Activated naive CD4-positive, alpha-beta T cell treated with anti-CD3 and anti-CD28 coated beads, Interleukin-2, amount 10 ng/mL, durations not matched to agents 7 days and 5 days (primary cell): ENCODE measurements at places on chromosomes 4 and X.

- no peak for DNase-seq
- H3K27me3 ChIP-seq = peaks cover 19% of the 10 kb centered on the region
- no peak overlapping the region for H3K4me3 ChIP-seq
- H3K4me1 ChIP-seq = peaks cover 12% of the 10 kb centered on the region
Observed at GRCh38 chrX:1167466-1167865, 45.0 kb downstream of the CRLF2 start.

- H3K4me3 ChIP-seq = peak overlapping the region; percentile 67
- peaks cover 18% of the 10 kb centered on the region for H3K36me3 ChIP-seq
- H3K4me1 ChIP-seq = peaks cover 47% of the 10 kb centered on the region
- peak overlapping the region; percentile 98 for H3K27ac ChIP-seq
Observed at GRCh38 chr4:7759635-7760034, 180.0 kb downstream of the AFAP1 start.

DNA sequence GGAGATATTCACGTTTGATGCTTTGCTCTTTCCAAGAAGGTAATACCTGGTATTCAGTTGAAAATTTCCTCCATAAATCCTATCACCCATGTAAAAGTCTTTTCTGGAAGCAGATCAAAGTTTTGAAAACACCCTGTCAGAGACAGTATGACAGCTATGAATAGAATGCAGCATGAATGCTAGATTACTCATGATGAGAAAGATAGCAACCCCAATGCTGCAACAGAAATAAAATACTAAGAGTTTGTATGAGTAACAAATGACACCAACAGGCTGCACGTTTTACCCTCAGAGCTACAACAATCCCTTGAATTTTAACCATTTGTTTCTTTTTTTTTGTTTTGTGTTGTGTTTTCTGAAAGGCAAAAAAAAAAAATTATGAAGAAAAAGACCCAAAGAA lies 108.6 kb downstream of the ARHGAP6 start:
- no peaks in the 10 kb centered on the region for H3K36me3 ChIP-seq
- no peak overlapping the region for H3K27ac ChIP-seq
- no peak overlapping the region for H3K4me3 ChIP-seq
- H3K4me1 ChIP-seq = no peaks in the 10 kb centered on the region
- DNase-seq = no peak

- H3K4me3 ChIP-seq = no peak within 1 kb of the TSS
- peak within 1 kb of the TSS; percentile 35 for H3K27ac ChIP-seq
- peaks cover 4% of the 10 kb centered on the region for H3K4me1 ChIP-seq
- no peak for DNase-seq
- peaks cover 2% of the 10 kb centered on the region for H3K36me3 ChIP-seq
- H3K27me3 ChIP-seq = peaks cover 37% of the 10 kb centered on the region
Observed at GRCh38 chr4:65670331-65671031, at the start of gene EPHA5. TSS of gene EPHA5 (minus strand) at chr4:65670489. CDS start at chr4:65669742, 747 bp downstream.

GRCh38 chrX:121301356-121301755 lies 253.9 kb downstream of the GLUD2 start:
- H3K27ac ChIP-seq = no peak overlapping the region
- H3K36me3 ChIP-seq = no peaks in the 10 kb centered on the region
- no peaks in the 10 kb centered on the region for H3K27me3 ChIP-seq
- no peak overlapping the region for H3K4me3 ChIP-seq
- no peak for DNase-seq
- no peaks in the 10 kb centered on the region for H3K4me1 ChIP-seq

DNA sequence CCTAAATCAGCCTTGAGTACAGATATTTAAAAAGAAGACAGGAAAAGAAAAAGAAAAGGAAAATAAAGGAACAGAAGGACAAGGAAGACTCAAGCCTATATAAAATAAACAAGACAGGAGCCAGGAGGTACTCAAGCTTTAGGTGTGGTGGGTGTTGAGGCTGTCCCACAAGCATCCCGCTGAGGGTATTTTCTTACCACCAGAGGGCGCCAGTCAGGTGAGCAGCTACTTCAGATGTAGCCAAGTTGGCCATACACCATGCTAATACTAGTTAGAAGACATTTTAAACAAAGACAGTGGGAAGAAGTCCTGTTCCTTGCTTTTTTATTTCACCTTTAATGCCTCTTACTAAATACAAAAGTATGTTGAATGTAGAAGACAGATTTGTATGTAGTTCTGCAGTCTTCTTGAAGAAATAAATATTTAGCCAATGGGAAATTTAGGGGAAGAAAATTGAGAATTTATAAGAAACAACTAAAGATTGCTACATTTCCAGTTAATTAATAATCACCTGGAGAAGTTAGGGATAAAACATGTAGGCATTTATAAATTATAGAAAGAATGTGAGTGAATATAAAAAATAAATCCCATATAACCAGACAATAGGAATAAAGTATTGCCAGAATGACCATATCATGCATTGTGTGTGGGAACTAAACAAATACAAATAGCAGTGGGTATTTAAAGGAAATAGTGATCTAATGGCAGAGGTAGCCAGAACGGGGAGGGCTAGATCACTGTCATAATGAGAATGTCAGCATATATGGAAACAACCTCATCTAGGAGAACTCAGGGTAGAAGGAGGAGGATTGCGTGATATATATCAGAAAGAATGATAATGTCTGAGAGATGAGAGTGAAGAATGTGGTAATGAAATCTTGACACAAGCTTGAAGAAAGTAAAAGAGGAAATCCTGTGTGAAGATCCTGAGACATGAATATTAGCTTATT lies 71.0 kb downstream of the MTHFD2L start:
- peaks cover 5% of the 10 kb centered on the region for H3K4me1 ChIP-seq
- no peaks in the 10 kb centered on the region for H3K27me3 ChIP-seq
- H3K4me3 ChIP-seq = no peak overlapping the region
- DNase-seq = peak; percentile 83

DNA sequence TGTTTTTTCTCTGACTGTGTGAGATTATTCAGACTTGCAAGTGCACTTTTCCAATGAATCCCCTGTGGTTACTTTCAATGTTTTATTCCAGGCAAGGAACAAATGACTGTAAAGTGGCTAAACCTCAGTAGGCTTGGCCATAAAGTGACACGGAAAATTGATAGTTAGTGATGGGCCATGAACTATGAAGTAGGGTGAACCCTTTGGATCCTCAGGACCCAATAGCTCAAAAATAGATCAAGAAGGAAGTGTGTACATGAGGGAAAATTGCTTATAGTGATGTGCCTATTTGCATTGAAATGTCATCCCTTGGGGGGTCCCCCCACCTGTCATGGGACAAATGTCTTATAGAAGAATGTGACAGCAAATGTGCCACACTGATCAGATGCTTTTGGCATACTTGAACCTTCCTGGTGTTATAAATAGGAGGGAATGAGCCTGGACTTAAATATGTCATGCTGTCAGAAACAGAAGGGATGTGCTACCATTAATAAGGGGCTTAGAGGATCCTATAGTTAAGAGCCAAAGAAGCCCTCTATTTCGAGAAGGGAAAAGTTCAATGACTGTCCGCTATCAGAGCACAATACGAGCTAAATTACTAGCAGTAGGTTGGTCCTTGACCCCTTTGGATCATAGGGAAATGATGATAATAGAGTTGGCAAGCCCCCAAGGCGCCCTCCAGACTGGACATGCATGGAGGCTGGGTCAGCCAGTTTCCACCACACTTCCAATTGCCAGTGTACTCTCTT lies 30.3 kb downstream of the SLC16A2 start:
- no peak for DNase-seq
- no peaks in the 10 kb centered on the region for H3K36me3 ChIP-seq
- H3K27me3 ChIP-seq = no peaks in the 10 kb centered on the region
- H3K4me3 ChIP-seq = no peak overlapping the region
- H3K27ac ChIP-seq = no peak overlapping the region

- DNase-seq = no peak
- H3K36me3 ChIP-seq = no peaks in the 10 kb centered on the region
- no peak overlapping the region for H3K27ac ChIP-seq
- no peaks in the 10 kb centered on the region for H3K4me1 ChIP-seq
- peaks cover 30% of the 10 kb centered on the region for H3K27me3 ChIP-seq
- H3K4me3 ChIP-seq = no peak overlapping the region
Observed at GRCh38 chr4:15930314-15930713, 8.2 kb downstream of the FGFBP1 start.

GRCh38 chrX:138254001-138254400 lies 457.5 kb downstream of the FGF13 start:
- H3K4me3 ChIP-seq = no peak overlapping the region
- no peaks in the 10 kb centered on the region for H3K4me1 ChIP-seq
- no peaks in the 10 kb centered on the region for H3K36me3 ChIP-seq
- DNase-seq = no peak
- H3K27me3 ChIP-seq = no peaks in the 10 kb centered on the region
- no peak overlapping the region for H3K27ac ChIP-seq

- H3K4me3 ChIP-seq = no peak overlapping the region
- H3K27ac ChIP-seq = no peak overlapping the region
- peaks cover 2% of the 10 kb centered on the region for H3K27me3 ChIP-seq
- no peaks in the 10 kb centered on the region for H3K4me1 ChIP-seq
- H3K36me3 ChIP-seq = no peaks in the 10 kb centered on the region
Observed at GRCh38 chr4:53532521-53532920, 58.8 kb downstream of the LNX1 start.

DNA sequence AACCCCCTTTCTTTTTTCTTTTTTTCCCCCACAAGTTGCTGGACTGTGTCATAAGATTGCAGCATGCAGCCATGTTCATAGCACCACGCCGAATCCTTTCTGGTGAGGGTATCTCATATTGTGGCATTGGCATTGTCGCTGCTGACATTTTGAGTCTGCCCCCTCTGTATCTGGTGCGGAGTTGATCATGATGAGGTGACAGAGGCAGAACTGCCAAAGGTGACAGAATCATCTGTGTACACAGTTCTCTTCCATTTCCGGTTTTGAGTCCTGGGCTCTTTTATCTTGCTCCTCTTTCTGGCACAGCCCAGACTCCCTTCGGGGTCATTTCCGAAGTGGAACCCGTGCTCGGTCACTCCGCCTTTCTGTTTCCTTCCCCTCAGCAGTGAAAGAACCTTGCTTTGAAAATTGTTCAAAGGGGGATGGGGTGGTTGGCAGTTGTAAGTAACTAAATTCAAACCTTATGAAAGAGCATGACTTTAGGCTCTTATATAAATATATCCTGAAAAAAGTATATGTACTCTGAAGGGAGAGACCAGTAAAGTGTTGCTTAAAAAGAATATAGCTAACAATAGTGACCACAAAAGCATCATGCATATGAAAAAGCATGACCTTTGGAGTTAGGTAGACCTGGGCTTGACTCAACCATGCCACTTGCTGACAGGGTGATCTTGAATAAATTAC lies 55.0 kb upstream of the BMP2K start:
- peak overlapping the region; percentile 29 for H3K4me3 ChIP-seq
- peak overlapping the region; percentile 25 for H3K27ac ChIP-seq
- H3K36me3 ChIP-seq = no peaks in the 10 kb centered on the region
- peak; percentile 71 for DNase-seq
- H3K27me3 ChIP-seq = peaks cover 8% of the 10 kb centered on the region
- H3K4me1 ChIP-seq = peaks cover 26% of the 10 kb centered on the region

DNA sequence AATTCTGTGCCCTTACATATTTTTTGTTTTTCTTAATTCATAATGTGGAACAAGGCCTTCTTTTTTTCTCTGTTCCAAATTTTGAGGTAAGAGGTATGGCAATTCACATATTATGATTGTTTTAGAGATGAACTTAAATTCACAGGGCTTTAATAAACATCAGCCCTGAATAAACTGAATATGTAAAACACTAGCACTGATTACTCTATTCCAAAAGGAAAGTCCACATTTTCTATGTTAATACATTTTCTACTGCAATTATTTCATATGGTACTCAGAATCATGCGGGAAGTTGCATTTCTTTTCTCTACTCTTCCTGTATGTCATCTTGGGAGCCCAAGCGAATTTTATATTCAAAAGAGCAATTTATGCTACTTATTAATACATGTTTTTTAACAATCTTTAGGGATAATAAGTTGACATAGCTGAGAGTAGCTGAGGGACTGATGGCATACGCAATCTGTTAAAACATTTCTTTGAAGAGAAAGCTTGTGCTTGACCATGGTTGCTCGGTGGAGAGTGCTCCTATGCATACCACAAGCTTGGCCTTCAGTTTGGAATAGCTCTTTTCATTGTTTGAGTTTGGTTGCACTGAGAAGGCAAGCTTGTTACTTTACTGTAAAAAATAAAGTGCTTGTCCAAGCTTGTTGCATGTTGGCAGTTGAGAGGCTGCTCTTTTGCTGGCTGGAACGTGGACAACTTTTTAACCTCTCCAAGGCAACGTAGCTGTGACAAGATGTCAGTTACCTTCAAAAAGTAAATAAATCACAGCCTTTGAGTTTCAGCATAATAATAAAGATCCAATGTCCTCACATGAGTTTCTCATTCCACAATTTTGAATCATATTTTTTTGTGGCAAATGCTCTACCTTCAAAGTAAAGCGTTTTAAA lies 196.3 kb upstream of the SPRY1 start:
- DNase-seq = no peak
- H3K36me3 ChIP-seq = peaks cover 4% of the 10 kb centered on the region
- H3K4me3 ChIP-seq = no peak overlapping the region
- no peaks in the 10 kb centered on the region for H3K27me3 ChIP-seq

DNA sequence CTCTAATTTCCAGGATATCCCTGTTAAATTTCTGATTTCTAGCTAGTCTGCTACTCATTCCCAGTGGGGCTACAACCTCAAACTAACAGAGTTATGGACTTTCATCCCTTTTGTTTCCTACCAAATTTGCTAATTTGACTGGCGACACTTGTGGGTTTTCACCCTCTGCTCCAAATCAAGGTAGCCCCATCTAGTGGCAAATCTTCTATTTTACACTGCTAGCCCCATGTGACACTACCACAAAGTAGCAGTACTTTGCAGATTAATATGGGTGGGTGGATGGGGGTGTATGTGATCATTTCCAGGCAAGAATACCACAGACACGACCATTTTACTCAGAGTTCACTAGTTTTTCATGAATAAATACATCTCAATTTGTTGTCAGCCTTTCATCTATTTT lies 150.3 kb downstream of the MSL3 start:
- DNase-seq = peak; percentile 35
- peaks cover 5% of the 10 kb centered on the region for H3K27me3 ChIP-seq
- H3K27ac ChIP-seq = no peak overlapping the region

DNA sequence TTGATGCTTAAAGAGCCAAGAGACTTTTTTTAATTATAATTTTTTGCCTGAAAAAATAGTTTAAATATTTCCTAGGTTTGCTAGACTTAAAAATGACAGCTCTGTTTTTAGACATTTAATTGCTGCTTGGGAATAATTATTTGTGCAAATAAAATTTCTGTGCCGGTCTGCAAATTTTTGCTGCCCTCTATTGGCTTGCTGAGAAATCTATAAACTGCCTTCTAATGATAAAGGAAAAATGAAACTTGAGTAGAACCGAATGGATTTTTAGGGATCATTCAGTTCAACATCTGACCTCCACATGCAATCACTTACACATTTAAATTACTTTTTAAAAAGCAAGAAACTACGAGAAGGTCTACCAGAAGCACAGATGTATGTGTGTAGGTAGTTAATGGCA lies 434.0 kb downstream of the FAM133A start:
- no peaks in the 10 kb centered on the region for H3K4me1 ChIP-seq
- H3K36me3 ChIP-seq = no peaks in the 10 kb centered on the region
- DNase-seq = no peak
- H3K27ac ChIP-seq = no peak overlapping the region
- no peak overlapping the region for H3K4me3 ChIP-seq

GRCh38 chr4:139419388-139419914 lies 34.5 kb upstream of the RAB33B start:
- peaks cover 21% of the 10 kb centered on the region for H3K4me1 ChIP-seq
- H3K4me3 ChIP-seq = no peak overlapping the region
- no peaks in the 10 kb centered on the region for H3K27me3 ChIP-seq
- peaks cover 13% of the 10 kb centered on the region for H3K36me3 ChIP-seq
- peak; percentile 33 for DNase-seq
